Muscle of leg (tissue), 16 donors: ENCODE measurements at places on chromosomes 13 and 19. TPM values are rescaled to one million over a fixed set of nuclear protein-coding genes. Genes with fewer than 3 reads are reported as not detected.

Gene SMIM44
- polyA plus RNA-seq = not detected

Gene ZNF723
- polyA plus RNA-seq = not detected

Gene LILRB3
- polyA plus RNA-seq = 2.4 TPM

DNA sequence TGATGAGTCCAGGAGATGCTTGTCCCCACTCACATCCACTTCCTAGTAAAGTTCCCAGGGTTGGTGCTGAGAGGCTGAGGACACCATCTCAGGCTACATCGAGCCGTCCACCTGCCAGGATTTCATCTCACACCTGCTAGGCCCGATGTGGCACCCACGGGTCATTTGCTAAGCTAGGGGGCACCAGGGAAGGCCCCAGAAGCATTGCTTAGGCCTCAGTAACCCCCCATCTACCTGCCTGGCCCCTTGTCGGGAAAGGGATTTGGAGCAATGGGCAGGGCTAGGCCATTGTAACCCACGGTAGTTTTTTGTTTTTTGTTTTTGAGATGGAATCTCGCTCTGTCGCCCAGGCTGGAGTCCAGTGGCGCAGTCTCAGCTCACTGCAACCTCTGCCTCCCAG lies 51.8 kb downstream of the F2RL3 start:
- no peak for DNase-seq
